ENCODE measurements at places on chromosomes 16 and 17.

GRCh38 chr17:50560931-50561745 lies 623 bp downstream of the CACNA1G start:
- peak; percentile 50 for DNase-seq

GRCh38 chr16:10045947-10046346 lies 136.3 kb downstream of the GRIN2A start:
- DNase-seq, result no peak

- DNase-seq, result no peak
Observed at GRCh38 chr17:77637818-77638575, 320.5 kb upstream of the TNRC6C start.

DNA sequence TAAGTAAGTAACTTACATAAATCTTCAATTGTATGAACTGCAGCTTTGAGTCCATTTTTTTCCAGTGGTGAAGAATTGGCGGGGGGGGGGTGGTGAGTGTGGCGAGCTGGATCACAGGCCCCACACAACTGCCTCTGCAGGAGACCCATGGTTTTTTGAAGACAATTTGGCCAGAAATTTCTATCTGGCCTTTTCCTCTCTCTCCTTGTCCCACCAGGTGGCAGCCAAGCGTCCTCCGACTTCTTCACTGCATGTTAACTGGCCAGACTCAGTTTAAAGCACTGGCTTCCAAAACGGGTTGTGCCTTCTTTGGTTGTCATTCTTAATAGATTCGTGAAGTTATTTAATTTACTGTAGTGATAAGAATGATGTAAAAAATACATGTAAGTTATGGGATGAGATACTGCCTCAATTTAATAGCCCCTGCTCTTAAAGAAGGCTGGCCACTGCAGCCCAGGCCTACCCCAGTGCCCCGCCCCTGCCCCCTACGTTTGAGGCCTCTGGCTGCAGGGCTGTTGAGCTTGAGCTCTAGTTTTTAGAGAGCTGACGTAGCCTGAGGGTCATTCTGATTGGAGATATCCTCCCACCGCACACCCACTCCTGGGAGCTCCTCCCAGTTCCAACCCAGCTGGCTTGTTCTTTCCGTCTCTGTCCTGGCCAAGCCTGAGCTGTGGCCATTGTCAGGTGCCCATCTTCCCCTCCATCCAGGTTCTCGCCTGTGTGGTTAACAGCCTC lies 36.4 kb downstream of the AKAP1 start:
- no peak for DNase-seq

GRCh38 chr16:55530316-55530856 lies 21.5 kb downstream of the LPCAT2 start:
- no peak for DNase-seq

DNA sequence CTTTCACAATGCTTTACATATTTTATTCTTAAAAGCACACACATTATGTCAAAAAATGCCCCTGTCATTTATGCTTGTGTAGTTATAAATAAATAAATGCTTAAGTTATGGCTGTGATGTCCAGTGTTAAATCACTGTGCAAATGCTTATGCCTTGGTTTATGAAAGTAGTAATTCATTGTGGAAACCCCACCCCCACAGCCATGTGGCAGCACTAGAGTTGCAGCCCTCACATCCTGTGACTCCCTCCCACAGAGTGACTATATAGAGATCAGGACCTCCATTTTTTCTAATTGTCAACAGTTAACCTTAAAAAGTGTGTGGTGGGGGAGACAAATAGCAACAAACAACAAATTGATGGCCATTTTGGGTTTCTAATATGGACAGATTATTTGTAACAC lies 2.4 kb downstream of the SKAP1 start:
- DNase-seq, result peak; percentile 42

DNA sequence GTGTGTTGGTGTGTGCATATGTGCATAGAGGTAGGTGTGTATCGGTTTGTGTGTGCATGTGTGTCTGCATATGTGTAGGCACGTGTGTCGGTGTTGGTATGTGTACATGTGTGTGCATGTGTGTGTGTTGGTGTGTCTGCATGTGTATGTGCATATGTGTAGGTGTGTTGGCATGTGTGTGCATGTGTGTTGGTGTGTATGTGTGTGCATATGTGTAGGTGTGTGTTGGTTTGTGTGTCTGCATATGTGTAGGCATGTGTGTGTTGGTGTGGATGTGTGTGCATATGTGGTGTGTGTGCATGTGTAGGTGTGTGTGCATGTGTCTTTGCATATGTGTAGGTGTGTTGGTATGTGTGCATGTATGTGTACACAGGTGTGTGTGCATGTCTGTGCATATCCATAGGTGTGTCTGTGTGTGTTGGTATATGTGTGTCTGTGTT lies 3.9 kb upstream of the AATK start:
- DNase-seq, result no peak

- DNase-seq, result no peak
Observed at GRCh38 chr16:9366048-9366969, 274.9 kb downstream of the HAPSTR1 start.

DNA sequence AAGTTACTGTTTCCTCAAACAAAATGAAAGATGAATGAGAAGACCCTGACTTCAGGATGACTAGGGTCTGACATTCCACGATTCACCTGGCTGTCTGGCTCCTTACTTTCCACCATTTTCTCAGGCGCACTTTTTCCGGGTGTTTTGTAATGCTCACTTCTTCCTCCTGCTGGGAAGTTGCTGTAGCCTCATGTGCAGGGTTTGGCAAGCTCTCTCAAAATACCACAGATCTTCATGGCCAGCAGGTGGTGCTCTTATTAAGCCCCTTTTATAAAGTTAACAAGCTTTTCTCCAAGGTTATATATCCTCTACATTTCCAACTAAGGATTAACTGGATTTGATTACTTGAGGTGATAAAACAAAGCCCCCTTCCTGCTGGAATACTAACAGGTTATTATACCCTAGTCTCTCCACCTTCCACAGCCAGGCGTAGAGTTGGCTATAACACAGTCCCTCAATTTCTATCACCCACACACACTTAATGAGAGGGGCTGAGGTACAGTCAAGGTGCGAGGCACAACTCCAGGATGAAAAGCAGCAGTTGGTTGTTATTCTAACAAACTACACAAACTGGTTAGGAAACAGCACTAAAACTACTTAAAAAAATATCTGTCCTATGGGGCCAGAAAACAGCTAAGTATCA lies 45.4 kb downstream of the STH start:
- DNase-seq, result no peak

DNA sequence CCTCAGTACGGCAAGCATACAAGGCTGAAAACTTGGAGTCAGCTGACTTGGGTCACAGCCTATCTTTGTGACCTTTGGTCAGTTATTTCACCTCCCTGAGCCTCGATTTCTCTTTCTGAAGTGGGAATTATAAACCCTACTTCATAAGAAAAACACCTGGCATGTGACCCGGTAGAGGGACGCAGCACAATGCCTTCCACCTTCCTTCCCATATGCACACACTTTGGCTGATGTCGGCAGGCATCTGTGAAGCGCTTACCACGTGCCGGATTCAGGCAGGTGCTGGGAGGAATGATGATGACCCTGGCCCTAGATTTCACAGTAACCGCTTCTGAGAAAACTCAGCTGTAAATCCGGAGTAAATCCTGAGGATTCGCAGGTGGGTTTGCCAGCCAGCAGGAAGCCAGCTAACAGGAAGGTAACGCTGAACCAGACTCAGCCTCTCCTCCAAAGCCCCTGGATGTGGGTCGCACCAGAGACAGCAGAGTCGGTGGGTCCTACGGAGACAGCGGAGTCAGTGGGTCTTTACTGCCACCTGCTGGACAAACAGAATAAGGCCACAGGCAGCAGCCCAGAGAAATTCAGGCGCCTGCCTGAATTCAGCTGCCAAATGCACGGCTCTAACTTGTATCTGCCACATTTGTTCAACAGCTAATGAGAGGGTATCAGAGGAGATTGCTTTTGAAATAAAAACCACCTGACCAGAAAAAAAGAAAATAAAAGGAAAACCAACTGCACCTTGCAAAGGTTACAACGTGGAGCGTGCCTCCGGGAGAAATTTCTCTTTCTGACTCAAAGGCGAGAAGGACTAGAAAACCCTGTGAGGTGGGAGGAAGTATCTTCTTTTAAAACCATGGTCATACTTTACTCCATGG lies 16.6 kb downstream of the COPRS start:
- peak; percentile 64 for DNase-seq
